Activated CD4-positive, alpha-beta T cell treated with anti-CD3 and anti-CD28 coated beads, Interleukin-2, amount 50 U/mL, for 24 hours (primary cell): ENCODE measurements at places on chromosomes 5 and 9.

- no peak for DNase-seq
These were observed 47.2 kb upstream of the DAB2IP start for GRCh38 chr9:121604242-121604641.

GRCh38 chr9:131661568-131662288 lies 78.1 kb downstream of the RAPGEF1 start:
- no peak for DNase-seq

DNA sequence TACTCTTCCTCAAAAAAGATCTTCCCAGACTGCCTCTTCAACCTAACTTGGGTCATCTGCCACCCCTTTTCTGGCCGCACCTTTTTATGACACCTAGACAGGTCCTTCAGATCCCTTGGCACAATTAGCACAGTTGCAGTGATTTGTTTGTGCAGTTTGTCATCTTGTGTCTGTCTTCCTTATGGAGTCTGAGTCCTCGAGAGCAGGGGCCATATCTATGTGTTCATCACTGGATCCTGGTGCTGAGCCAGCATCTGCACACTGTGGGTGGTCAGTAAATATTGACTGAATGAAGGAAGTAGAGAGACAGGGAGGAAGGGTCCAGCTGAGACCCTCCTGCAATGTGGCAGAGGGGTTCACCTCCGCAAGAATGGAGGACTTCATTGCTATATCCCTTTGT lies 14.4 kb downstream of the ERGIC1 start:
- no peak for DNase-seq

DNA sequence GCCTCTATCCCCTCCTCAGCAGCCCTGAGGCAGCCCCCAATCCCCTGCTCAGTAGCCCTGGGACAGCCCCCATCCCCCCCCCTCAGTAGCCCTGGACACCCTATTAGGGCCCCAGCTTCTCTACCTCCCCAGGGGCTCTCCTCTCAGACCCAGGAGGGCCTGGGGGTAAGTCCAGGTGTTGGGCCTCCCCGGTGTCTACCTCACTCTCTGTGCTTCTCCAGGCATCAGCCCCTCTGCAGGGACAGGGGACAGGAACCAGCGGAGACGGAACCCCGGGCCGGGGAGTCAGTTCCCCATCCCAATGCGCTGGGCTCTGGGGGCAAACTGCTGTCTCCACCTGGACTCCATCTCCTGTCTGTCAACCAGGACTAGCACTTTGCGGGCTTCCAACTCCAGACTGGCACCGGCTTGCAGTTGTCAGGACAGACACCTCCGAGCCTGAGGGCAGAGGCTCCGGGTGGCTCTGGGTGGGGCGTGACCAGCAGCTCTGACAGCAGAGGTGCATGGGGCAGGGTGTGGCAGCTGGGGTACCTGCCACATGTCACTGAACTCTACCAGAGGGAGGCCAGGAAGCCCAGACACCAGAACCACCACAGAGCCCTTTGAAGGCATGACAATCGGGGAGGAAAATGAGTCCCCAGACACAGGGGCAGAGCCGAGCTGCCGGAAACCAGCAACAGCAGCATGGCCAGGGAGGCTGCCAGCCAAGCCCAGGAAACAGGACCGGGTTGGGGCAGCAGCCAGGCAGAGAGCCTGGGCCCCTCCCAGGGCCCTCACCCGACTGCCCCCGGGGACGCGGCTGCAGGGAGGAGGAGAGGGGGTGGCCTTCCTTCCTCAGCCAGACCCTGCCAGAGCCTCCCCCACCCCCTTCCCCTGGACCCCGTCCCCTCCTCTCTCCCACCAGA lies 17.7 kb upstream of the UBAC1 start:
- DNase-seq, result no peak

DNA sequence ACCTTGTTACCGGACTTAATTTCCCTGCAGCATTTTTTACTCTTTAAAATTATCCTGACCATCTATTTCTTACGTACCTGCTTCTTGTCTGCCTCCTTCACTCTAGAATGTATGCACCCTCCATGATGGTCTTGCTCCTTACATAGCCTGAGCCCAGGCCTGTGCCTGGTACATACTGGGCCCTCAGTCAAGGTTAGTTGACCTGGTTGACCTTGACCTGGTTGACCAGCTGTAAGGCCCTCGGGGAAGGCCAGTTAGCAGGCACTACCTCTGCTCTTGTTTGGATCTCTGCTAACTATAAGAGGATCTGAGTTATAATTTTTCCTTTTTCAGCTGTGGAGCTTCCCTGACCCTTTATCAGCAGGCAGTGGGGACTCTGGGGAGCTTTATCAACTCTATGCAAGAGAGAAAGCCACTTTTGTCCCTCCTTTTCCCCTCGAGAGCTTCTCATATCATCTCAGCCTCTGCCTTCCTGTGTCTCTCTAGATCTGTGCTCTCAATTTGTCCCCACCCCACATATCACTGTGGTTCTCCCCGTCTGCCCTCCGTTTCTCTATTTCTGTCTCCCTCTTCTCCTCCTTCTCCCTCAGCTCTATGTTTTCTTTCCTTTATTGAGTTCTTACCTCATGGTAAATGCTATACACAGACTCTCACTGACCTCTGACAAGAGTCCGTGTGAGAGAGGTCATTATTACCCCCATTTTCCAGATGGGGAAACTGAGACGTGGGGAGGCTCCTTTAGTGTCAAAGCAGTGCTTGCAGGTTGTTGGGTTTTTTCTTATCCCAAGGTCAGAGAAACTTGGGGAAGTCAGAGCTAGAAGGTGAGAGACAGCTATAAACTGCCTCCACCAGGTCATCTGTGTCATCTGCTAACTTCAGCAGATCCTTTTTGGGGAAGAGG lies 28.6 kb downstream of the SPRY4 start:
- no peak for DNase-seq

GRCh38 chr5:137592317-137592716 lies 93.2 kb upstream of the SPOCK1 start:
- DNase-seq, result no peak

- no peak for DNase-seq
These were observed 438.0 kb downstream of the AGTPBP1 start for GRCh38 chr9:85303757-85304134.
